COLO829 (cell line): ENCODE measurements at places on chromosomes 11 and 22.

DNA sequence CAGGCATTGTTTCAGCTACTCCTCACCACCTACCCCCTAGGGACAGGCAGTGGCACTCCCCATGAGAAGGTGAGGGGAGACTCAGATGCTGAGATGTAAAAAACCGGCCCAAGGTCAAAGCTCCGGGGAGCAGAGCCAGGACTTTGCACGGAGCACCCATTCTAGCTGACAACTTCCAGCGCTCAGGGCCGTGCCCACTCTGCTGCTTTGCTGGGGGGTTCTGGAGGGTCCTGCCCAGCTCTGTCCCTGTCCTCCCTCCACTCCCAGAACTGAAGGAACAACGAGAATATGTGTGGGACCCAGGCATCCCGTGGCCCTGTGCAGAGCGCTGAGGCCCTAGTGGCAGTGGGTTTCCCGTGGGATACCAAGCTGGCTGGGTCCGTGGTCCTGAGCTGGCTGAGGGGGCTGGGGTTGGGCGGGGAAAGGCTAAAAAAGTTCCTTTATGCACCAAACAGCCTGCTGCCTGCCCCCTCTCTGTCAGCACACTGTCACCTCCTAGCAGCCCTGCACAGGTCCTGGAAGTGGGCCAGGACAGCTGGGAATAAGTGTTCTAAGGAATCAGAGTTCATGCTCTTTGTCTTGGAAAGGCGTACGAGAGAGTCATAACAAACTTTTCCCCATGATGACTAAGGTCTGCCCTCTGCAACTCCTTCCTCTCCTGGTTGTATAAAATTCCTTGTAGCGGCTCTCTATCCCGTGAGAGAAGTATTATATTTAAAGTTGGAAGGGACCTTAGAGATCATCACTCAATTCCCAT, 1.9 kb downstream of the MS4A10 start:
- peak; percentile 16 for DNase-seq

DNA sequence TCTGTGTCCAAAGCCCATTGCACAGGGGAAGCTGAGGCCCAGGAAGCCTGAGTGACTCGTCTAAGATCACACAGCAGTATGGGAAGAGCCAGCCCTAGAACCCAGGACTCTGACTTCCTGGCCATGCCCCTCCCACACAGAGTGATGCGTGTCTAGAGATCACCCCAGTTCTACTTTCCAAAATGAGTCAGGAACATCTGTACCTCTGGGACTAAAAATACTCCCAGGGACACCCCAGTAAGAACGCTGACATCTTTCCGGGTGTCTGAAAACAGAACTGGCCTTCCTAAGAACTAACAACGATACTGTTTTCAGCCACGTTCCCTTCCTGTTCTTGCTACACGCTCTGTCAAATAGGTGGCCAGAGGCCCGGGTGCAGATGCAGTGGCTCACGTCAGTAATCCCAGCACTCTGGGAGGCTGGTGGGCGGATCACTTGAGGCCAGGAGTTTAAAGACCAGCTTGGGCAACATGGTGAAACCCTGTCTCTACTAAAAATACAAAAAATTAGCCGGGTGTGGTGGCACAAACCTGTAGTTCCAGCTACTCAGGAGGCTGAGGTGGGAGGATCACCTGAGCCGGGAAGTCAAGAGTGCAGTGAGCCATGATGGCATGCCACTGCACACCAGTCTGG, 21.7 kb upstream of the PDGFB start:
- DNase-seq = no peak

- DNase-seq = no peak
These were observed 59.7 kb upstream of the BARX2 start for GRCh38 chr11:129315781-129316579.

- DNase-seq = no peak
These were observed 4.2 kb downstream of the MRGPRD start for GRCh38 chr11:68976563-68976962.

DNA sequence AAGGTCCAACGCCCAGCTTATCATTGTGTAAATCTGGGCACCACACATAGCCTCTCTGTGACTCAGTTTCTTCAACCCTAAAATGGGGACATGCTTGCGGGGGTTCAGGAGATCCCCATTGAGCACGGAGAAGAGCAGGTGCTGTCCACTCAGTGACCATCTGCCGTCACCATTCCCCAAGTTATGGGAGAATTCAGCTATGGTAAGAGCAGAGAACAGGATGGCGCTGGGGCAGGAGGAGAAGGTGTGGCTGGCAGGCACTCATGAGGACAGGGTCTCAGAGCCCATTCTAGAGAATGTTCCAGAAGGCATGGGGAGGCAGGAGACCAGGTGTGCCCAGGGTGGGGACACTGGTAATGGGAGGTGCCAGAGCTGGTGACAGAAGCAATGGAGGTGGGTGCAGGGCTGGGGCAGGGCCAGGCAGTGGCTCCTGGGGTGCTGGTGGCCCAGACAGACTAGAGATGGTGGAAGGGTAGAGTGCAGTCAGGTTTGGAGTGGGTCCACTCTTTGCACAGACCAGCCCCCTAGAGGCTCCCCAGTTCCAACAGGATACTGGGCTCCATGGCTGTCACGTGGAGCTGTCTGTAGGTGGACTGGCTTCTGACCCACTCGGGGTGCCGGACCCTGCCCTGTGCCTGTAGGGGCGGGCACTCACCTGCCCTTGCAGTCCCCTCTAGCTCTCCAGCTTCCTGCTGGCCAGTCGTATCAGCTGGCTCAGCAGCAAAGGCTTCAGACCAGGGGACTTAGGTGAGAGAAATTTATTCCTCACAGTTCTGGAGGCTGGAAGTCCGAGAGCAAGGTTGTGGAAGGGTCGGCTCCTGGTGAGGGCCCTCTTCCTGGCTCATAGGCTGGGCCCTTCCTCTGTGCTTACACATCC, 84.7 kb downstream of the CDKN1C start:
- no peak for DNase-seq
